Natural killer cell (primary cell): ENCODE measurements at places on chromosomes 4 and X. TPM values are rescaled to one million over a fixed set of nuclear protein-coding genes. Genes with fewer than 3 reads are reported as not detected.

- no peak for DNase-seq
These were observed 36.2 kb downstream of the CTBP1 start for GRCh38 chr4:1212546-1213335.

DNA sequence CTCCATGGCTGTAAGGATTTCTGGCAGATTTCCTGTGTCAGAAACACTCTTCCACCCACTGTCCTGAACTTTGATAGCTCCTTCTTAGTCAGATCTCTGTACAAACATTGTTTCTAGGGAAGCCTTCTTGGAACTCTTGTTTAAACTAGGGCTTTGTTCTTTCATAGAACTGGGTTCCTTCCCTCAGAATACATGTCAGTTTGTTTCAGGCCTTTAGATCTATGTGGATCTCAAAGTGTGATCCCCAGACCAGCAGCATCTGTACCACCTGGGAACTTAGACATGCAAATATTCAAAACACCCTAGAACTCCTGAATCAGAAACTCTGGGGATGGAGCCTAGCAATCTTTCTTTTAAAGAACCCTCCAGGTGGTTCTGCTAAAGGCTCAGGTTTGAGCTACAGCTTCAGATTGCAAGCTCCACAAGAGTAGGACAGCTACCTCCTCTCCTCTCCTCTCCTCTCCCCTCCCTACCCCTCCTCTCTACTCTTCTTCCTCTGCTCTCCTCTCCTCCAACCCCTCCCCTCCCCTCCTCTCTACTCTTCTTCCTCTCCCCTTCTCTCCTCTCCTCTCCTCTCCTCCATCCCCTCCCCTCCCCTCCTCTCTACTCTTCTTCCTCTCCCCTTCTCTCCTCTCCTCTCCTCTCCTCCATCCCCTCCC is 12.7 kb downstream of the RASSF6 start:
- no peak for DNase-seq

CFAP99 gene
- not detected for total RNA-seq

GRCh38 chrX:71178908-71179307 is 34.3 kb downstream of the NLGN3 start:
- peak; percentile 79 for DNase-seq

PHEX gene
- total RNA-seq, result 0.54 TPM

- DNase-seq, result no peak
These were observed 119.0 kb downstream of the INPP4B start for GRCh38 chr4:142727149-142727548.

DNA sequence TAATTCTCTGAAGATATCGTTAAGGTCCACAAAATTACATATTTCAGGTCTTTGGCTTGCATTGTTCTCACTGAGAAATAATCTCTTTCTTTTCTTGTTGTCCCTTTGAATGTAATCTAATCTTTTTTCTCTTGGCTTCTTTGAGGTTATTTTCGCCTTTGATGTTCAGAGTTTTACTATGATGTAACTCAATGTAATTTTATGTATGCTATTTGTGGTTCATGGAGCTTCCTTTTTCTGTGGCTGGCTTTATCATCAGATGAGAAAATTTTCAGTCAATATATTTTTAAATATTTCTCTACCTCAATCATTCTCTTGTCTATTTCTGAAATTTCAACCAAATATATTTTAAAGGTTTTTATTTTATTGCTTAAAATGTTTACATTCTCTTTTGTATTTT is 672.2 kb downstream of the TRAM1L1 start:
- no peak for DNase-seq

MAGEB17 gene
- total RNA-seq, result not detected

DNA sequence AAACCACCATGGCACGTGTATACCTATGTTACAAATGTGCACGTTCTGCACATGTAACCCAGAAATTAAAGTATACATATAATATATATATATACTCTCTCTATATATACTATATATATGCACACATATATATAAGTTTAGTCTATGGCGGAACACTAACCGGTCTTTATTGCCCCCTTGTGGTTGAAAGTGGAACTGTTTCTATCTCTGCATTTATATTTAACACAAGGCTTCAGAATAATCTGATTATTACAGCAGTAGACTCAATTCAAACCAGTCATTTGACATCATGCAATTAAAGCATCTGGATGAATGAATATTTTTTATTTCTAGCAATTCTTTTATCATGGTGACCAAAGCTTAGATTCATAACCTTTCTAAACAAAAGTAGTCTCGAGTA is 14.6 kb downstream of the RAB9B start:
- peak; percentile 74 for DNase-seq

DNA sequence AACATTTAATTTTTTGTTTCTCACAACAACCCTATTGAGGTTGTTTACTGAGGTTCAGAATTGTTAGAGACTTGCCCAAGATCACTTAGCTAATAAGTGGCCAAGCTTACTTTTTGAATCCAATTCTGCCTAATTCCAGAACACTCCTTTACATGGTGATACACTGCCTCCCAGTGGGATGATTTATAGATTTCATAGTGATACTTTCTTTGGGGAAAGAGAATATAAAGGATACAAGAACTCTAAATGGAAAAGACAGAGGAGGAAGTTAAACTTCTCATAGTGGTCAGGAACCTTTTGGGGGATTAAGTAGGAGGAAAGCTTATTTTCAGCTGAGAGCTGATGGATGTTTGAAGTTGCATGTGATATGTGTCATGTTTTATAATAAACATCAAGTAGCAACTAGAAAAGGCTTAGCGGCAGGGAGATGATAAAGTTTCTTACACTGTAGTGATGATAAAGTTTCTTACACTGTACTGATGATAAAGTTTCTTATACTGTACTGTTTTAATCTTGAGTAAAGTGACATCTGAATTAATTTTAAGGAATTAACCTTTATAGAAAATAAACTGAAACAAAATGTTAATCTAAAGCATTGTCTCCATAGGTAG is 15.3 kb downstream of the STAG2 start:
- DNase-seq, result no peak

GRCh38 chr4:10032625-10033024 is 11.3 kb upstream of the SLC2A9 start:
- no peak for DNase-seq

DNA sequence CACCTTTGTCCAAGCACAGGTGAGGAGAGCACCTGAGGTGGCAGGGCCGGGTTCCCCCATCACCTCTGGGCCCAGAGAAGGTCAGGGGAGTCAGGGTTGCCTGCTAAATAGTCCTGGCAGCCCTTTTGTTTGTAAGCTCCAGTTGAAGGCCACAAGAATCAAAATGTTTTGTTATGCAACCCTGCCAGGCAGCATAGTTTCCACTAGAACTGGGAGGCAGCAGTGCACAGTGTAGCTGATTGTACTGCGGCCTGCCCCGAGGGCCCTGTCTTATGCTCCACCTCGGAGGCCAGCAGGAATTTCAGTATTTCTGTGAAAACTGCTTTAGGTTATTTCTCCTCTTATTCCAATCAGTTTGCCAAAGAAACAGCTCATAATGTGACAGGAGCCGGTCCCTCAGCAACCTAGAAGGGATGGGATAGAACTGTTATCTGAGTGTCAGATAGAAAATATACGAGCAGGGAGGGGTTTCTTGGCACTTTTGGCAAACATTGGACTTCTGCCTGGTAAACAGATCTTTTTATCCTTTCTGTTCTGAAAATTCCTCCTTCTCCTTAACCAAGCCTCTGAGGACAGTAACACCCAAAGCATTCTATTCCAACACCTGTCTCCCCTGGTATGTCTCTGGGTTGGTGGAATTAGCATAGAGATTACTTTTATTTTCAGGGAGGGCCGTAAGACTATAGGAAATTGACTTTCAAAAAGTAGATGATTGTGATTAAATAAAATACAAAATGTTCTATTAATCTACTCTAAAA is 93.6 kb downstream of the LNX1 start:
- no peak for DNase-seq

- DNase-seq, result no peak
These were observed 13.1 kb downstream of the DDIT4L start for GRCh38 chr4:100177126-100177525.

NLRP2B gene
- not detected for total RNA-seq

DNA sequence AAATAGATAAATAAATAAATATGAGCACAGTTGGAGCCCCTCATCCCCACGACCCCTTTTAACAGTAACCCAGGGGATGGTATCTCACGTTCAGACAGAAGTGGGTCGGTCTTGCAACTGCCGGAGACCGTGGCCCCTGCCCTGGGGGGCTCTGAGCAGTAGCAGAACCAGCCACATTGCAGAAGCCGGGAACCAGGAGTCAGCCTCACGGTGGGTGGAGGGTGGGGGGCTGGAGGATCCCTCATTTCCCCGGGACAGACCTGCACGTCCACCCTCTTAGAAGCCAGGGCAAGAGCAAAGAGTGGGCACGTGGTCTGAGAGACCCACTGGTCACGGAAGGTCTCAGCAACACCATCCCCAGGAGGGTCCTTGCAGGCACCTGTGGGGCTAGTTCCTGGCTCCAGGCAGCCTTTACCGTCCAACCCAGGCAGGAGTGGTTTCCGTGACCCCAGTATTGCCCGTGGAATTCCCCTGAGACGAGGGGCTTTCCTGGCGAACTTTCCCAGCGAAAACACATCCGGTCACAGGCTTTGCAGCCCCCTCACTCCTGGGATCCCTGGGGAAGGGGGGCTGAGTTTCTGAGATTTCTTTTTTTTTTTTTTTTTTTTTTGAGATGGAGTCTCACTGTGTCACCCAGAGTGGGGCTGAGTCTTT is 8.8 kb upstream of the IL3RA start:
- peak; percentile 28 for DNase-seq

- DNase-seq, result no peak
These were observed 106.5 kb downstream of the AMMECR1 start for GRCh38 chrX:110211340-110211739.

AFM gene
- total RNA-seq, result not detected

SLAIN2 gene
- 103 TPM for total RNA-seq

- no peak for DNase-seq
These were observed 54.5 kb downstream of the CAMK2D start for GRCh38 chr4:113707048-113707447.

- no peak for DNase-seq
These were observed 22.3 kb upstream of the SORCS2 start for GRCh38 chr4:7170012-7170411.

GRCh38 chr4:15779306-15779705 is 1.2 kb downstream of the CD38 start:
- DNase-seq, result peak; percentile 38

GRCh38 chrX:140104760-140105159 is 139.4 kb upstream of the CXorf66 start:
- no peak for DNase-seq

DNA sequence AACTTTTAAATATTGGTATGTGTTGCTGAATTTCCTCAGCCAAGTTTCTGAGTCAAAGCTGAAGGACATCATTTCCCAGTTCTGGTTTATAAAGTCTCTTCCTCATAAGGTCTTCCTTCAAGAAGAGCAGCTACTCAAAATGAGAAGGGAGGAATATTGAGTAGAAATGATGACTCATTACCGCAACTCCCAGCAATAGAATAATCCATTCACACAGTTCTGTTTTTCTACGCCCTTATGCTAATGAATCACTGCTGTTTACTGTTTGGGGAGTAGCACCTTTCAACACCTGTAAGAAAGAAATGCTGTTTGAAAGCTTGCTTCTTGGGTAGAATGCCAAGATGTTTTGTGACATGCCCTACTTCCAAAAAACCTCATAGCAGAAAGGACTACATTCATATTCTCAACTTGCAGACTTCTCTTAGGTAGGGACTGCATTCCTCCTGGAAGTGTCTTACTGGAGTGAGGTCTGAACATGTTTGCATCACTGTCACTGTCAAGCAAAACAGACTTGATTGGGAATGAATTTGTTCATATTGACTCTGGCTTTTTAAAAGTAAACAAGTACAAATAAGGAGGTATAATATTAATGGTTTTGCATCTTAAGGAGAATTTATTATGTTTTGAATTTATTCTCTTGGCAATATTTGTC is 147.2 kb upstream of the BANK1 start:
- DNase-seq, result no peak

TMEM35A gene
- total RNA-seq, result not detected

GRCh38 chr4:70177090-70177489 is 18.4 kb upstream of the ODAM start:
- DNase-seq, result no peak

- no peak for DNase-seq
These were observed 93.9 kb upstream of the FRMPD3 start for GRCh38 chrX:107355533-107355932.

- no peak for DNase-seq
These were observed 766.5 kb downstream of the C4orf33 start for GRCh38 chr4:129862461-129862860.

RAB33A gene
- total RNA-seq, result 4.4 TPM

TIGD4 gene
- total RNA-seq, result not detected
